LoVo (cell line): ENCODE measurements at places on chromosomes 6 and 20.
A peak's percentile ranks its signal among the peaks of the same experiment; 100 is the strongest.

- DNase-seq, result no peak
Measured at GRCh38 chr6:163566056-163566455, 151.5 kb downstream of the QKI start.

DNA sequence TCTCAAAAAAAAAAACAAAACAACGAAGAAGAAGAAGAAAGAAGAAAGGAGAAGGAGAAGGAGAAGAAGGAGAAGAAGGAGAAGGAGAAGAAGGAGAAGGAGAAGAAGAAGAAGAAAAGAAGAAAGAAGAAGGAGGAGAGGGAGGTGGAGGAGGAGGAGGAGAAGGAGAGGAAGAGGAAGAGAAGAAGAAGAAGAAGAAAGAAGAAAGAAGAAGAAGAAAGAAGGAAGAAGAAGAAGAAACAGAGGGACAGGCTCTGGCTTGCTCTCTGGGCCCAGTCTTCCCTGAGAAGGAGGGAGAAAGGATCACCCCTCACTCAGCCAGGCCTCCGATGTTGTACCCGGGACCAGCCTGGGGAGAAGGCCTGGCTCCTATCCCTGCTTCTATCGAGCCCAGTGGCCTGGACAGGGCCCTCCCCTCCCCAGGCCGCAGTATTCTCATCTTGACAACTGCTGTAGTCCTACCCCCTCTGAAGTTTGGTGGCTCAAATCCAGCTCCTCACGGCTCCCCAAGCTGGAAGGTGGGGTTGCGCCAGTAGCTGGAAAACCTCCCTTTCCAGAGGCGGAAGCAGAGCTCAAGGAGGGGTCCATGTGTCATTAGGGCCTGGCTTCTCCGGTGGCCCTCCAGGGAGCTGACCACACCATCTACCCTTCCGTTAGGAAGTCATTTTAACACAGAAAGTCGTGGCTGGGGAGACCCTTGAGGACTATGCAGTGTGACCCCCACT, 18.9 kb downstream of the C6orf132 start:
- no peak for DNase-seq

DNA sequence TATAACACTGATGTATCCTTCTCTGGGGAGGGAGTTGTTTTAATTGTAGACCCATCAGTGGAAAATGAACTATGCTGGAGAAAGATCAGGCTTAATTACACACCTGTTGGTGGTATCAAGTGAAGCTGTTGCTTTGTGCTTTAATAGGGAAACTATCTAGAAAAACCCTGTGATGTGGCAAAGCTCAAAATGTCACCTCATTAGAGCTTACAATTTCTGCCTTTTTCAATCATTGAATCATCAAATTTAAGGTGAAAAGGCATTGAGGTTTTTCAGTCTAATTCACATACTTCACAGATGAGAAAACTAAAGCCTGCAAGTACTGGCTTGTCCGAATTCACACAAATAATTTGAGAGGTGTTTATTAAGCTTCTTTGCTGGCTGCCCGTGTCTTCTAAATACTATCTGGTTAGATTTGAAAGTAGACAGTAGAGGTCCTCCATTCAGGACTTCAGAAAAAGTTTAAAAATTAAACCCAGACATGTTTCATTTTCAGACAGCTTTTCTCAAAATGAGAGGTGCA, 143.3 kb upstream of the MAP3K7 start:
- DNase-seq, result no peak

- DNase-seq, result no peak
Measured at GRCh38 chr20:20184706-20185105, 132.4 kb downstream of the CFAP61 start.

- no peak for DNase-seq
Measured at GRCh38 chr20:31962761-31963160, 5.2 kb upstream of the XKR7 start.

- no peak for DNase-seq
Measured at GRCh38 chr6:90186637-90187371, 109.8 kb downstream of the BACH2 start.

DNA sequence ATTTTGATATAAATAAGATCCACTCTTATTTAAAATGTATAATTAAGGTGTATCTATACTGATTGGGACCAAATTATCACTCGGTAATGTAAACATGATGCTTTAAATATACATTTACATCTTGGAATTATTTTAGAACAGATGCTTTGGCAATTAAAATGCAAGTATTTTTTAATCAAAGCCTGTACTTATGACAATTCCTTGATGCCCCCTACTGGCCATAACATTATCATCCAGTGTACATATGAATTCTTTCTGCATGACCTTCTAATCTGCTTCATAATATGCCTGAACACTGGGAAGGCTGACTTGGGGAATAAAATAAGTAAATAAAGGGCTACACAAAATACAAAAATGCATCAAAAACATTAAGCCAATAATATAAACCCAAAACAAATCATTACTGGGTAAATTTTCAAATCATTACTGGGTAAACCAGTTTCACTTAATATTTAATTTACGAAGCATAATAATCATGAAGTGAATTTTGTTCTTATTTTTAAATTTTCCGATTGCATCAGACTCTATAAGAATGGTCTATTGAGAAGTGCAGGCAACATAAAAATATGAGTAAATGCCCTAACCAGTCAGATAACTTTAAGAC, 65.1 kb downstream of the CGA start:
- peak; percentile 37 for DNase-seq

GRCh38 chr6:13709689-13710551, 1.7 kb downstream of the RANBP9 start:
- peak; percentile 56 for DNase-seq

- peak; percentile 50 for DNase-seq
Measured at GRCh38 chr6:114096561-114097172, 125.7 kb upstream of the HDAC2 start.

GRCh38 chr6:29087213-29087612, at the start of gene OR2B3:
Gene OR2B3 (minus strand): TSS chr6:29087313. CDS start chr6:29087248, 65 bp downstream.
- DNase-seq, result no peak

GRCh38 chr6:107636486-107636885, 146.6 kb downstream of the SOBP start:
- DNase-seq, result no peak

DNA sequence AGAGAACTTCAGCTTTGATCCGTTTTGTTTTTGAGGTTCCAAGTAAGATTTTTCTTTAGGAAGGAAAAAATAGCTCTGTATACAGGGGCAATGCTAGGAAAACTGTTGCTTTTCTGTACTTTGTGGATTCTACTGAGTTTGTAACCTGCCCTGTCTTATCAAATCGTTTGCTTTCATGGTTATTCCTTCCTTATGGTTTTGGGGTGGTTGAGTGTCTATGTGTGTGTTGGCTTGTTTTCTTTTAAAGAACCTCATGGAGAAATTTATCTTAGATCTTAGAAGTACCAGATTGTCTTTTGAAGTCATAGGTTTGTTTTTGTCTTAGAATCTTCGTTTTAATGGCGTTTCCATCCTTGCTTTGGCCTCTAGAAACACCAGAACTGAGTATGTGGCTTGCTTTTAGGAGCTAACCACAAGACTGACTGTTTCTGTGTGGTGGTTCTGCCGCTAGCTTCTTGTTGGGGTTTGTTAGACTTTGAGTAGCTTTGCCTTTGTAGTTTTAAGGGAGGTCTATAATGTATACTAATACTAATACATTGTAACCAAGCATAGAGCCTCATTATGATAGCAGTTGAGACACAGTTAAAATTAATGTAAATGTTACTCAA, 86.8 kb downstream of the RPP40 start:
- no peak for DNase-seq

DNA sequence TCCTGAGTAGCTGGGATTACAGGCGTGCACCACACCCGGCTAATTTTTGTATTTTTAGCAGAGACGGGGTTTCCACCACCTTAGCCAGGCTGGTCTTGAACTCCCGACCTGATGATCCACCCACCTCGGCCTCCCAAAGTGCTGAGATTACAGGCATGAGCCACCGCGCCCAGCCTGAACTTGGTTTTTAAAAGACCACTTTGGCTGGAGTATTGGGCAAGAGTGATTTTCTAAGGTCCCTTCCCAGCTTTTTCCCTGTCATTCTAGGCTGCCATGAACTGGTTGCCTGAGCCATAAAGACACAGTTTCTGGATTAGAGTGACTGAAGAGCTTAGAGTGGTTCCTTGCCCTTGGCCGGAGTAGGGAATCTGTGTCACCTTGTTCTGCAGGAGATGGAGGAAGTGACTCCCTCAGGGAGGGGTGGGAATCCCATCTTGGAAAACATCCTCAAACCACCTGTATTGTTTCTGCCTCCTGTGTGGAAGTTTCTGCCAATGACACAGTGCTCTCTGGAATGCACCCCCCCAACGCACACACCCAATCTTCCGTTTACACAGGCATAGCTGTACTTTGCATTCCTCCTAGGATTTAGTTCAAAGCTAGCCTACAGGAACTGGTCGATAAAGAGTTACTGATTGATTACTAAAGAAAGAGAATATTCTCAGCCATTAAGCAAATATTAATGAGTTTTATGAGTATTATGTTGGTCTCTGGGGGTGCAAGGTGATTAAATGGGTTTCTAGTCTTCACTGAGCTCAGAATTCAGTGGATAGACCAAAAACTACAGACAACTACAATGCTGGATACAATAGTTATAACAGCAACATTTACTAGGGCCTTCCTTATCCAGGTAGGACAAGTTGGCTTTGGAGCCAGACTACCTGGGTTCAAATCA, 18.2 kb downstream of the BCL2L1 start:
- peak; percentile 96 for DNase-seq

DNA sequence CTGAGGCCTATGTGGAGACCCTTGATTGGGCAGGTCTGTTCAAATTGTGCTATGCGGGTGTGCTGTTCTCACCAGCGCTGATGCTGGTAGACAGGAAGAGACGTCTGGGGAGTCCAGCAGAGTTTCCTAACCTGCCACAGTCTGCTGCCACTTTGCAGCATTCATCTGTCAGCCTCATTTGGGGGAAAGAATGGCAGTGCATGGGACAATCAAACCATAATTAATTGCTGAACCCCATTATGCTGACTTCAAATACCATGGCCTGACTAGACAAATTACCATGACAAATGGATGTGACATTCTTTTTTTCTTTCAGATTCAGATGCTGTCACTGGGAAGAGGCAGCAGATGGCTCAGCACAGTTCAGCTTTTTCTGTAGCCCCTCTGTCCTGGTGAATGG, 171.4 kb upstream of the SYNDIG1 start:
- no peak for DNase-seq

- no peak for DNase-seq
Measured at GRCh38 chr6:81228912-81229555, 523.4 kb downstream of the TENT5A start.

GRCh38 chr6:79608334-79609224, 22.6 kb upstream of the SH3BGRL2 start:
- no peak for DNase-seq

DNA sequence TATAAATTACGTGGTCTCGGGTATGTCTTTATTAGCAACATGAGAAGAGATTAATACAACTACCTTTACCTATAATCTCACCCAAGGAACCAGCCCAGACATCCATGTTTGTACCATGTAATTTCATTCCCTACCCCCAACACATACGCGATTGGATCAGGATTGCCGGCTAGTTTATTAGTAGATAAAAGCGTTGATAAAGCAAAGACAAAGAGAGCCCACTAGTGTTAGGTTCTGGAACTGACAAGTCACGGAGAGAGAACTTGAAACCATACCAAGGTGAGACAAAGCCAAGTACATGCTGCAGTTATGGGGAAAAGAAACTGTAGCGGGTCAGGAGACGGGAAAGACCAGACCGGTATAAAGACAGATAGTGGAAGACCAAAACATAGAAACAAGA, 37.4 kb upstream of the FAM135A start:
- peak; percentile 27 for DNase-seq

DNA sequence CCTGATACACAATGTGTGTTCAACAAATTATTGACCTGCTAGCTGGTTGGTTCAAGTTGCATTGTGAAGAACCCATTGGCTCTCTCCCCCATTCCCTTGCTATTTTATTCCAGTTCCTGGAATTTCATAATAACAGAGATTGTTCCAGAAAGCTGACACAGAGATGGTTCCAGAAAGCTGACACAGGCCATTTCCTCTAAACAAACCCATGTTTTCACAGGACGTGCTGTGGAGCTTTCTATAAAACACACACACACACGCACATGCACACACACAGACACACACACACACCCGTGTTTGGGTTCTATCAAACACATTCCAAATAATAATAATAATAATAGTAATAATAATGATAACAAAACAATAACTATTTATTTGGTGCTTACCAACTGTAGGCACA, 259.1 kb downstream of the CLIC5 start:
- no peak for DNase-seq

GRCh38 chr20:41553142-41553879, 64.9 kb downstream of the CHD6 start:
- no peak for DNase-seq

GRCh38 chr20:651713-652614, 1.0 kb downstream of the SRXN1 start:
- peak; percentile 19 for DNase-seq

- DNase-seq, result no peak
Measured at GRCh38 chr6:25165800-25166199, 113.4 kb upstream of the CARMIL1 start.

DNA sequence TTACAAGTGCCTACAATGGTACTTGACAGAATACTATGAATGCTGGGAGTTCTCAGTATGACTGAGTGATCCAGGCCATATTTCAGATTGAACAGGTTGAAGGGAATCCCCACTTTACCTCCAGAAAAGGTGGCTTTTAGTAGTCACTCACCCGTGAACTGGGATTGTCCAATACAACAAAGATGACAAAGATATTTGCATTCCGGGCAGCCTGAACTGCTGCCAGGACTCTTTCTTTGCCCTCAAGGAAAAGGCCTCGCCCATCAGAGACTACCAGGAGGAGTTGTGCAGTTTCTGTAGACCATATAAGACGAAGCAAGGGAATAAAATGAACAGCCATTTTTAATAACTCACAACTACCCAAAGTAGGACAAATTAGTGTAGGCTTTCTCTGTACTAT, 6.3 kb upstream of the LYRM2 start:
- no peak for DNase-seq

DNA sequence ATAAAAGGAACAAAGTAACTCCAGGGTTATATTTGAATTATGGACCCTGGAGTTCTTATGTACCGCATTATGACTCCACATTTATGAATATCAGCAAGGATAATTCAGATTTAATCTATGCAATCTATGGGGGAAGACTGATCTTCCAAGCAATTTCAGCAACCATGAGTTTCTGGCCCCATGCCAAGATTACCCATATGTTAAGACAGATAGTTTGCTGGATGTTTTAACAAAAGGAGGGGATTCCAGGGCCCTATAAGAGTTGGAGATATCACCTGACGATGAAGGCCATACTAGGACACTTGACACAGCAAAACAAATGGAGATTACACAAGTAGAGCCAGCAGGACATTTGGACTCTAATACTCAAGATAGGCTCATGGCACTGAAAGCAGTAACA, 45.9 kb upstream of the PLN start:
- DNase-seq, result no peak
